ENCODE measurements at places on chromosomes 7 and 10.

DNA sequence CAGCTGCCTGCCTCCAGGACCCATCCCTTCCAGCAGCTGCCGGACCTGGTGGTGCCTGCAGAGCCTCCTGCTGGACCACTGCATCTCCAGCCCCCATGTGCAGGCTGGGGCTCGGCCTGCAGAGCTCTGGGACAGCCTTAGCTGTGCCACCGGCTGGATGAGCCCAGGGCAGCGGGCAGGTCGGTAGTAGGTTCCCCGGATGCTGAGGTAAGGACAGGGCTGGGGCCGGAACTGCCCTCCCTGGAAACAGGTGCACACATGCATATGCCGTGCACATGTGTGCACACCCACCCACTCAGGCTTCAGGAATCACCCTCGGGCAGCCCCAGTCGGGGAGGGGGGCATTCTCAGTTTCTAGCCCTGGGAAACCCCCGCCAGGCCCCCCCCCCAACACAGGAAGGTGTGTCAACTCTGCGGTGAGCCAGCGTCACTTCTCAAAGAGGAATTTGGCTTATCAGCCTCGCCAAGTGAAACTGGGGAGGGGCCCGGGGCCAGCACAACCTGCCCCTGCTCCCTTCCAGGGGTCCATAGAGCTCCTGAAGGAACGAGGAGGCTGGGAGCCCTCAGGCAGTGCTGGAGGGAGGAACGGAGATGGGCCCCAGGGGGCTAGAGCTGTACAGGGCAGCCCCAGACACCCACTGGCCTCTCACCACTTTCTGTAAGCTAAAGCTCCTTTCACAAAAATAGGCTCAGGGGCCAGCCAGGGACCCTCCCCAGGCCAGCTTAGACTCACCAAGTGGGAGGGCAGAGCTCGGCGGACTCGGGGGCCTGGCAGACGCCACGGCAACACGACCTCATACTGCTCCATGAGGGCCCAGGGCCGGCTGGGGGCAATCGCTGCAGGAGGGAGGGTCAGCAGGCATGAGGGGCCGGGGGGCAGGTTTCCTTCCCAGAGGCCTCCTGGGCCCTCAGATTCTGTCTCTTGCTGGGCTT is 1.7 kb downstream of the ADAM8 start:
- peak; percentile 90 for DNase-seq

DNA sequence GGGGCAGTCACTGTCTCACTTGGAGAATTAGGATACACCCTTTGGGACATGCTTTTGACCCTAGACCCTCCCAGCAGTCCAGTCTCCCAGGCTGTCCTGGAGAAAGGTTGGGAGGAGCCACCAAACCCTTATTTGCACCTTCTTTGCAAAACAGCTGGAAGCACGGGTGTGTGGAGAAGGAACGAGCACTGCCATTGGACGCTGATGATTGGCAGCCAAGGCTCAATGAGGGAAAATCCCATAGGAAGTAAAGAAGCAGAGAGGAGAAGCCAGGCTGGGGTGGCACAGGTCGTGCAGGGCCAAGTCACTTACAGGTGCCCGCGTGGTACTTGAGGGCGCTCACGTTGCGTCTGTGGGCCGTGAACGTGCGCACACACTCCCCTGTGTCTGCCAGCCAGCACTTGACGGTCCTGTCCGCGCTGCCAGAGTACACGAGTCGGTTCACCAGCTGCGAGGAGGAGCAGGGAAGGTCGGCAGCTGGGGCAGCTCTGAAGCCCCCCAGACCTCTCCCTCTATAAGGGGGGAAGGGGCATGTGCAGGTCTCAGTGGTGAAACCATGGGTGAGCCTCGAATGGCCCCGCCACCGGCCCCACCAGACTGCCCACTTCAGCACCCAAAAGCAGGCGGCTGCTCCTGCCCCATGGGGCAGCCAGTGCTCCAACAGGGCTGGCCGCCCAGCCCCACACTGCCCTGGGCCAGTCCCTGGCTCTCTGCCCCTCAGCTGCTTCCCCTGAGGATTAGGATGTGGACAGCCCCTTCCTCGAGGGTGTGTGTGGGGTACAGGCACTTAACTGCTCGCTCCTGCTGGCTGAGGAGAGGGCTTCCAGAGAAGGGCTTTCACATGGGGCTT is 24.8 kb downstream of the WDR86 start:
- DNase-seq, result no peak

DNA sequence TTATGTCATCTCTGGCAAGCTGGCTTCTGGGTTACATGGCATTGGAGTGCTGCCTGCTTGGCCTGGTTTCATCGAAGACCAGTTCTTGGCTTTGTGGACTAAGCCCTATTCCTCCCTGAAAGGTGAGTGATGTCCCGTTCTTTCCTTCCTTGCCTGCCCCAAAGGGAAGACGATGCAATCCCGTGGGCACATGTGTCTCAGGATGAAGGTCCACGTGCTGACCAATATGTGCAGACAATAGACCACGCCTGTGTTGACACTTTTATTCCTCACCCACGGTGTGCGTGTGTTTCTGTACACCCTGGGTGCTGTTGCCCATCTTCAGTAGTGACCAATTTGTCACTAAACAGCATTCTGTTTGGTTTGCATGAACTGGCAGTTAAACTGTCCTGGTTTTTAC is 28.6 kb upstream of the SHH start:
- no peak for DNase-seq

- no peak for DNase-seq
Observed at GRCh38 chr10:60340973-60341372, 48.7 kb downstream of the ANK3 start.

- DNase-seq, result no peak
Observed at GRCh38 chr10:62037166-62037831, 135.8 kb downstream of the ARID5B start.

GRCh38 chr10:75911426-75911825 is 480.0 kb downstream of the LRMDA start:
- DNase-seq, result no peak

DNA sequence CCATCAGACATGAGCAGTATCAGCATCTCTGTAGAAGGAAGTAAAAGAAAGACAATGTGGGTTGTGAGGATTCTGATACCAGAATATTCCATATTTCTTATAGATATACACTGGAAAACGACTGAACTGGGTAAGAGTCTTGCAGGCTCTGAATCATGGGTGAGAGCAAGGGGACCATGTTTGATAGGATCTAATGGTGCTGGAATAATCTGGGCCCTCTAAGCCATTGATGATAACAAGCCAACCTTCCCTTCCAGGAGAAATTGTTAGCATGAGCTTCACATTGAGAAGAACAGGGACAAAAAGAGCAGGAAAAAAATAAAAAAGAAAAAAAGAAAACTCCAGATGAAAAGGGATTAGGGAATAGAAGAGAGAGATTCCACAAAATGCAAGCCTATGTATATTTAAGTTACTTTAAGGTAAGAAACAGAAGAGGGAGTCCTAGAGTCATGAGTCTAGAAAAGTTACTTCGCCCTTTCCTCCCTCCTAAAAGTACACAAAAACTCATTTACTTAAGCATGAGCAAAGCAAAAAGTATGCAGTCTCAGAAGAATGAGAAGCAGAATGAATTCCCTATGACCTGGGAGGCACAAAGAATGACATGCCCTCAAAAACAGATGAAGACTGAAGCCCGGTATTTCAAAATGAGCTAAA is 181.9 kb downstream of the TMEM26 start:
- DNase-seq, result no peak

DNA sequence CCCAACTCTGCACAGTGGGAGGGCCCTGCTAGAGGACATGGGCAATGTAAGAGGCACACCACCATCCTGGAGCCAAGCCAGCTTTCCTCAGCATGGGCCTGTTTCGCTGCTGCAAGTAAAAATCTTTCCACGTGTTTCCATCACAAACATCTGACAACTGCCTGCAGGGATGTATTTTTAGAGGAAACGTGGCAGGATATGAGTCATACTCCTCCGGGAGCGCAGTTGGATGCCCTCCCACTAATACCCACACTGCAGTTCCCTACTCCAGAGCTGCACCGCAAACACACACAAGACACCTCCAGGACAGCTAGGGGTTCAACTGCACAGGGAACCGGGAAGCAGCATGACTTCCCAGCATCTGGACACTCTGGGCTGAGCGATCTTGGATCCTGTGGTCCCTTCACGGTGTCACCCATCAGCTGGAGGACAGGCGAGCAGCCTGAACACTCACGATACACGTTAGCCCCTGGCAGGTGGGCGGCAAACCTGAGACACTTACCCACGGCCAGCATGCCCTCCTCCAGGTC is 26.1 kb downstream of the PLAC9 start:
- DNase-seq, result no peak

GRCh38 chr7:47329320-47329926 is 252.5 kb downstream of the TNS3 start:
- DNase-seq, result no peak

- DNase-seq, result no peak
Observed at GRCh38 chr10:94180576-94180975, 182.2 kb downstream of the NOC3L start.
